ENCODE measurements at places on chromosomes 5 and 9.

DNA sequence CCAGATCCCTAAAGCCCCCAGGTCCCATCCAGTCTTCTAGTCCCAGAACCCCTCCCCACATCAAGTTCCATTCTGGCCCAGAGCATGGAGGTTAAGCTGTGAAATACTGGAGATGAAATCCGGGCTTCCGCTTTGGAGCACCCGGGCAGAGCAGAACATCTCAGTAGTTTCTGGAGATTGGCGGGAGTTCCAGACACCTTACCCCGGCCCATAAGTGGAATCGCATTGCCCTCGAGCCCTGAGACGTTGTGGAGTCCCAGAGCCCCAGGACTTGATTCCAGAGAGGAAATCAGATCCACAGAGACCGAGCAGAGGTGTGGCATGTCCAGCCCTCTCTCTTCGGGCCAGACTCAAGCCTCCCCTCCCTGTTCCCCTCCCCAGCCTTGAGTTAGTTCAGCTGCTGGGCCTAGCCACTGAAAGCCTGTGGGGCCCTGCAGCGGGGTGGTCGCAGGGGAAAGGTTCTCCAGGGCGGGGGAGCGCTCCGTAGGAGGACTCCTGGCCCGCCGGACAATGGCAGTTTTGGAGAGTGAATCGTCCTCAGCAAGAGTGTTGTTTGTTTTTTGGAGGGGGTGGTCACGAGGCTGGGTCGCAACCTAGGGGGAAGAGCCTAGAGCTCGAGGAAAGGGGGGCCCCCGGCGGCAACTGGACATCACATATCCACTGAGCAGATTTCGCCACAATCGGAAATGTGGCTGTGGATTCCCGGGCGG lies 1.0 kb upstream of the PAX5 start:
- no peak for ATAC-seq

- no peak for ATAC-seq
Observed at GRCh38 chr5:31479706-31480105, 52.2 kb downstream of the DROSHA start.

DNA sequence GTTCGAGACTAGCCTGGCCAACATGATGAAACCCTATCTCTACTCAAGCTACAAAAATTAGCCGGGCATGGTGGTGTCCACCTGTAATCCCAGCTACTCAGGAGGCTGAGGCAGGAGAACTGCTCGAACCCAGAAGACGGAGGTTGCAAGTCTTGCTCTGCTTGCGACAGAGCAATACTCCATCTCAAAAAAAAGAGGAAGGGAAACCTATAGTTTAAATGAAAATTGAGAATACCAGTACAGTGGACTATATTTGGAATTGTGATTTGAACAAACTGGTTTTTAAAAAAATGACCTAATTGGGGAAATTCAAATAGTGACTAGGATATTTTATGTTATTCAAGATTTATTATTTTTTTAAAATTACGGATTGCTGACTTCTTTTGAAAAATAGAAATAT lies 33.2 kb downstream of the DIAPH1 start:
- ATAC-seq = no peak

GRCh38 chr5:157204765-157205164 lies 24.1 kb downstream of the ITK start:
- no peak for ATAC-seq

GRCh38 chr5:1363160-1363559 lies 18.3 kb upstream of the CLPTM1L start:
- no peak for ATAC-seq
